ENCODE measurements at places on chromosomes 4 and X.

DNA sequence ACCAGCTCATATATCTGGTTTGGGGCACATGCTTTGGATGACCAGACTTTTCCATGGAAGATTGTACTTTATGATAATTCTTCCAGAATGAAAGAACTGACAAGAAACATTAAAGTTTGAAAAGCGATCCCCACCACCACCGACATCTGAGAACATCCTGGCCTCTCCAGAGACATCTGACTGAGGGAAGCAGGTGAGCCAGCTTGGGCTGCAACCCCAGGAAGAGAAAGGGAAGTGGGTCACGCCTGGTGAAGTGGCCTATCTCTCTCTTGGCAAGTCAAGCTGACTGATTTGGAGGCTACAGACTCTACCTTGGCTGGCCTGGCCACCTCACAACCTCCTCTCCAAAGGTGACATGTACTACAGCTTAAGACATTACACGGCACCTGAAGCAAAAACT, 20.7 kb downstream of the PARM1 start:
- no peak for DNase-seq

DNA sequence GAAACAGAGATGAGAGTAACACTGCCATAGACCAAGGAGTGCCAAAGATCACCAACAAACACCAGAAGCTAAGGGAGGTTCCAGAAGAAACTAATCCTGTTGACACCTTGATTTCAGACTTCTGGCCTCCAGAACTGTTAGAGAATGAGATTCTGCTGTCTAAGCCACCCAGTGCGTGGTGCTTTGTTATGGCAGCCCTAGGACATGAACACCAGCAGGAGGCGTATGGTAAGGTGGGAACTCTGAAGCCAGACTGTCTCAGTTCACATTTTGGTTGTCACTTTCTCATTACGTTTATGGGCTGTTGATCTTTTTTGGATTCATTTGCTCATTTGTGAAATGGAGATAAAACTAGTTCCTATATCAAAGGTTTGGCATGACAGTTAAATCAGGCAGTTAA, 142.9 kb downstream of the DCHS2 start:
- DNase-seq: no peak

- DNase-seq: no peak
Observed at GRCh38 chr4:166688835-166689234, 545.5 kb downstream of the SPOCK3 start.

- no peak for DNase-seq
Observed at GRCh38 chrX:116321711-116322110, 114.7 kb upstream of the SLC6A14 start.

GRCh38 chr4:666822-667544, 7.1 kb downstream of the ATP5ME start:
- DNase-seq: no peak

DNA sequence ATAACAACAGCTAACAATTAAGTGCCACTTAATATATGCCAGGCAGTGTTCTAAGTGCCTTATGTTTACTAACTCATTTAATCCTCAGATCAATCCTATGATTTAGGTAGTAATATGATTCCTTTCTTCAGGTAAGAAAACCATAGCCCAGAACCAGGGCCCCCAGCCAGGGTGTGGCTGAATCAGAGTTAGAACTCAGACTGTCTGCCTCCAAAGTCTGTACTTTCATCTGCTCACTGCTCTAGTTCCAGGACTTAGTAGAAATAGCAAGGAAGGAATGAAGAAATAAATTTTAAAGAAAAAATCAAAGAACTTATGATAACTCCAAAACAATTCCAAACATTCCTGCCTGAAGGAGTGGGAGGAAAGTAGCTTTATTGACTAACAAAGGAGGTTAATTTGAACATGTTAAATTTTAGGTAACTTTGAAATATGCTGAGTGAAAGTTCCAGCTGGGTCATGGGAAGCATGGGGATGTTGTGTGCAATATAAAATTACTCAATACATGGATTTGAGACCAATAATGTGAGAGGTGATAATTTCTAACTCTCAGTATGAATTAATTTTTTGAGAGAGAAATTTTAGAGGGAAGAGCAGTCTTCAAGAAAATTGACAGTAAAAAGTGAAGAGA, 8.8 kb upstream of the ADH1C start:
- DNase-seq: no peak

DNA sequence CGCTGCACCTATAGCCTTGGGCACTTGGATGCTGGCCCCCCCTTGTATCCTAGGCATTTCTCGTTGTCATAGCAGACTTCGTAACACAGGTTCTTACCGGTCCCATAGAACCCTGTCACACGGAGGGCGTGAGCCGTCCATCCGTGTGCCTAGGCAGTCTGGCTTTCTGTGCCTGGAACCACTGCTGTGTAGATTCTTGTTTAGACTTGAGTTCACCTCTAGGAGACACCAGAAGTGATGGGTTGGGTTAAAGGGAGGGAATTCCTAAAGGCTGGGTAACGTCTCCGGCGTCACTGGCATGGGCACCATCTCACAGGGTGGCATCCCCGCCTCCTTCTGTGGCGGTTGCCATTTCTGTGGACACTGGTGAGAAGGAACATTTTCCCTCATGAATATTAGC, 13.5 kb upstream of the NKX1-1 start:
- no peak for DNase-seq

DNA sequence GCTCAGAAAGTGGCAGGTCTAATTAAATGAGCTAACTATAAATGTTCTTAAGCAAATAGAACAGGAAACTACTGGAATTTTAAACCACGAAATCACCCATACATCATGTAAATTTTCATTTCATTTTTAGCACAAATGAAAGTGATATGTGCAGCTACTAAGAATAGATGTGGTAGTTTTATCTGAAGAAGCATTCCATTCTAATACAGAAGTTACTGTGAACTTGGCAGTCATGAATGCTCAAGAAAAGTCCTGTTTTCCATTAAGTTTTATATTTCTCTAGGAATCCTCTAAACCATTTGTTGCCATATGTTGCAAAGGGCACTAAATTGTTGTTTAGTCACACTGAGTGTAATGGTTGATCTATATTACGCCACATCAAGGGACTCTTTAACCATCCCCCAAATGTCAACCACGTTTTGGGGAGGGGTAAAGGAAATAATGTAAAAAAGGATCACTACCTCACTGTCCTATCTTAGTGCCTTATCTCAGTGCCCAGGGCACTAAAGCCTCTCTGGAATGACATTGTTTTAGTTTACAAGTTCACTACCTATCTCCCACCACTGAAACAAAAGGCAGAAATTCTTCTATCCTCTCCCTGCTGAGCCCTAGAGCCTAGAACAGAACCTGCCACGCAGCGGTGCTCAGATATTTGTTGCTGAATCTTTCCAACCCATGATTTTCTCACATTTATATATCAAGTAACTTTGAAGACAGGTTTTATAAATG, 118.0 kb downstream of the SHISA3 start:
- no peak for DNase-seq

- no peak for DNase-seq
Observed at GRCh38 chr4:15682242-15683142, 865 bp downstream of the FAM200B start.

- no peak for DNase-seq
Observed at GRCh38 chrX:134745636-134746409, 87.6 kb upstream of the PLAC1 start.

Data from CD4-positive, alpha-beta T cell (primary cell).